ENCODE measurements at places on chromosomes 5 and 9. TPM values are rescaled to one million over a fixed set of nuclear protein-coding genes. Genes with fewer than 3 reads are reported as not detected.

- no peak overlapping the region for H3K27ac ChIP-seq
- no peak overlapping the region for H3K4me3 ChIP-seq
- no peaks in the 10 kb centered on the region for H3K4me1 ChIP-seq
- DNase-seq: no peak
- no peaks in the 10 kb centered on the region for H3K27me3 ChIP-seq
These were observed 193.6 kb downstream of the GLIS3 start for GRCh38 chr9:4106081-4106759.

GRCh38 chr9:82410306-82410705, 421.7 kb downstream of the SPATA31D1 start:
- H3K27ac ChIP-seq: no peak overlapping the region
- H3K4me1 ChIP-seq: no peaks in the 10 kb centered on the region
- no peak for DNase-seq
- H3K27me3 ChIP-seq: no peaks in the 10 kb centered on the region
- no peak overlapping the region for H3K4me3 ChIP-seq

The NDUFS6 gene
- polyA plus RNA-seq: 55.3 TPM

GRCh38 chr5:166251786-166252185, 2039.7 kb upstream of the WWC1 start:
- H3K4me1 ChIP-seq: no peaks in the 10 kb centered on the region
- no peak for DNase-seq
- no peaks in the 10 kb centered on the region for H3K36me3 ChIP-seq
- H3K4me3 ChIP-seq: no peak overlapping the region

GRCh38 chr9:121249563-121249962, 18.4 kb upstream of the GSN start:
- no peaks in the 10 kb centered on the region for H3K36me3 ChIP-seq
- DNase-seq: no peak
- H3K27me3 ChIP-seq: no peaks in the 10 kb centered on the region
- H3K27ac ChIP-seq: no peak overlapping the region
- H3K4me1 ChIP-seq: no peaks in the 10 kb centered on the region

GRCh38 chr9:29289365-29289764, 1716.1 kb upstream of the C9orf72 start:
- DNase-seq: no peak
- no peaks in the 10 kb centered on the region for H3K27me3 ChIP-seq
- no peaks in the 10 kb centered on the region for H3K36me3 ChIP-seq
- H3K4me3 ChIP-seq: no peak overlapping the region
- H3K27ac ChIP-seq: no peak overlapping the region

DNA sequence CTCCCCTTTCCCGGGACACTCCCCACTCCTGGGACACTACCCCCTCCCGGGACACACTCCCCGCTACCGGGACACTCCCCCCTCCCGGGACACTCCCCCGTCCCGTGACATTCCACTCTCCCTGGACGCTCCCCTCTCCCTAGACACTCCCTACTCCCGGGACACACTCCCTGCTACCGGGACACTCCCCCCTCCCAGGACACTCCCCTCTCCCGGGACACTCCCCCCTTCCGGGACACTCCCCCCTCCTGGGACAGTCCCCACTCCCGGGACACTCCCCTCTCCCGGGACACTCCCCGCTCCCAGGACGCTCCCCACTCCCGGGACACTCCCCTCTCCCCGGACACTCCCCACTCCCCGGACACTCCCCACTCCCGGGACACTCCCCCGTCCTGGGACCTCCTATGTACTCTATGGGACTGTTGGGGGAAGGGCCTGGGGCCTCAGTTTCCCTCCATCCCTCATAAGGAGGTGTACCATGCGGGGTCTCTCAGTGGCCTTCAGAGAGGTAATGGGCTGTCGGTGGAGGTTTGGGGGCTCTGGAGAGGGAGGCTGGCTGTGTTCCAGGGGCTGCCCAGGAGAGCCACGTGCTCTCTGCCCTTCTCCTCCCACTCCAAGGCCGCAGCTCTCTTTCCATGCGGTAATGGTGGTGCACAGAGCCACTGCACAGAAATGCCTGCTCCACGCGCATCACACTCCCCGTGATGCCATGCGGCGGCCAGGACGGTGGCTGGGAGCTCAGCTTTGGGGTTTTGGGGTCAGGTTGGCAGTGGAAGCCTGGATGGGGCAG, 96.2 kb downstream of the RXRA start:
- no peak overlapping the region for H3K27ac ChIP-seq
- H3K36me3 ChIP-seq: no peaks in the 10 kb centered on the region
- H3K4me1 ChIP-seq: no peaks in the 10 kb centered on the region
- no peaks in the 10 kb centered on the region for H3K27me3 ChIP-seq
- H3K4me3 ChIP-seq: no peak overlapping the region
- DNase-seq: no peak

DNA sequence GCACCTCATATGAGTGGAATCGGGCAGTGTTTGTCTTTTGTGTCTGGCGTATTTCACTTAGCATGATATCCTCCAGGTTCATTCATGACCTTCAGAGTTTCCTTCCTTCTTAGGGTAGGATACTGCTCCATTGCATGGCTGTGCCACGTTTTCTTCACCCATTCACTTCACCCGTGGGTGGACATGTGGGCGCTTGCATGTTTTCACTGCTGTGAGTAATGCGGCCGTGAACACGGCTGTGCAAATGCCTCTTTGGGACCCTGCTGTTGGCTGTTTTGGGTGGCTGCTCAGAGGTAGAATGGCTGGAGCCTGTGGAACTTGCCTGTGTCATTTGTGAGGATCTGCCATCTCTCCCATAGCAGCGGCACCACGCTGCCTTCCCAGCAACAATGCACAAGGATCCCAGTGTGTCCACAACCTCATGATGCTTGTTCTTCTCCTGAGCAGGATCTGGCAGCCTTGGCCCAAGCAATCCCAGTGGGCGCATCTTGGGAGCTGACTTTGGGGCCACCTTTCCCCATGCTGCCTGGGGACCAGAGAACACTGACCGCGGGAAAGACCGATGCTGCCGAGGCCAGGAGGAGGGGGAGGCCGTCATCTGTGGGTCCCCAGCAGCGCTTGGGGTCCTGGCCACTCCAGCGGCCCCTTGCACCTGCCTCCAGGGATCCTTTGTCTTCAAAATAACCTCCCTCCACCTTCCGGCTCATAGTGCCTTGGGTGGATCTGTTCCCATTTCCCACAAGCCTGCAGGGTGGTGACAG, 2.3 kb upstream of the SCGB3A1 start:
- no peak overlapping the region for H3K27ac ChIP-seq
- H3K4me3 ChIP-seq: no peak overlapping the region
- H3K36me3 ChIP-seq: no peaks in the 10 kb centered on the region
- H3K27me3 ChIP-seq: no peaks in the 10 kb centered on the region
- no peak for DNase-seq
- no peaks in the 10 kb centered on the region for H3K4me1 ChIP-seq

DNA sequence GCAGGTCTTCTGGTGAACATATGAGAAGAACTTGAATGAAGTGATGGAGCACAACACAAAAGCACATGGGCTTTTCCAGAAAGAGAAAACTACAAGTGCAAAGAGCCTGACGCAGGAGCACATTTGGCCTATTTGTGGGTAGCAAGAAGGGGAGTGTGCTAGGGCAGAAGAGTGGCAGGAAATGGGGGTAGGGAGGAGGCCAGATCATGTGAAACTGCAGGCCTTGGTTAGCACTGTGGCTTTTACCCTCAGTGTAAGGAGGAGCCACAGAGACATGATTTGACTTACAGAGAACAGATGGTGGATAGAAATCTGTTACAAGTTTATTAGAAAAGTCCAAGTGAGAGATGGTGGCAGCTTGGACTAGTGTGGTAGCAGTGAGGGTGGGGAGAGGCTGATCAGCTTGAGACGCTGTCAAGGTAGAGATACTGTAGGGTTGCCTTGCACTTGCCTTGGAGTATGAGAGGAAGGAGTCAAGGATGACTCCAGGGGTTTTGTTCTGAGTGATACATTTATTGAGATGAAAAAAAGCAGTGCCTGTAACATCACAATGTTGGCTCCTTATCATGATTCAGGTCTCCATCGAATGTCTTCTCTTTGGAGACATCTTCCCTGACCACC, 126.7 kb downstream of the PPP2R2B start:
- peaks cover 56% of the 10 kb centered on the region for H3K4me1 ChIP-seq
- peaks cover 5% of the 10 kb centered on the region for H3K36me3 ChIP-seq
- H3K27ac ChIP-seq: peak overlapping the region; percentile 49
- peak; percentile 74 for DNase-seq
- no peaks in the 10 kb centered on the region for H3K27me3 ChIP-seq
- H3K4me3 ChIP-seq: peak overlapping the region; percentile 8

The EDIL3 gene
- not detected for polyA plus RNA-seq

DNA sequence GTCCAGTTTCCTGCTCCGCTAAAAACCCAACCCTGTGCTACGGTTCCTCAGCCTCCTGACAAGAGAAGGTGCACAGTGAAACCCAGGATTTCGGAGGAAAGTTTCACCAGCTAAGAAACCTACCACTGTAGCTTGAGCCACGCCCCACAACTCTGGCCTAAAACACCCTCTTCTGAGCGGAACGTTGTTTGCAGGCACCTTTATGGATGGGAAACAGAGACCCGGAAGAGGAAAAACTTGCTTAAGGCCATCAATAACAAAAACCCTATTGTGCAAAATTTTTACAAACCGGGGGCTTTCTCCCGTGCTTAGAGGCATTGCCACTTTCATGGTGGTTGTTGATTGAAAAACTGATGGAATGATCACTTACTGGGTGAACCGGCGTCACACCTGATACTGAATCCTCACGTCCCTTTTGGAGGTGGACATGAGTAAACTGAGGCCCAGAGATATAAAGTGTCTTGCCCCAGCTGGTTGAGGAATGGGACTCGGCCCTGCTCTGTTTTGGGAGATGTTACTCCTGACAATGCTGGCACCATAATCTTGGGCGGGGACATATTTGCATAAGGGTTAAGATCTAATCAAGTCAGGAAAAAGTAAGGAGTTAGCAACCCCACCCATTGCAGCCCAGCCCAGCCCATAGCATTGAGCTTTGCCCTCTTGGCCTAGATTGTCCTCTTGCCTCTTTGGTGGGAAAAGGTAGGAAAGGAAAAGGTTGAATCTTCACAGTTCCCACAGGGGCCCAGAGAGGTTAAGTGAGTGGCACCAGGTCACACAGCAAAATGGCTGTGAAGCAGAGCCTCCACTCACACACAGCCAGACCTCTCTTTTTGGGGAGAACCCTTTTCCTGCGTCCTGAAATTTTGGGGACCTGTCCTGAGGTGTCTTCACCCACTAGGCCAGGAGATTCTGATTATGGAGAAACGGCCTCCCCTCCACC, 23.2 kb upstream of the PTGS1 start:
- DNase-seq: no peak
- H3K27ac ChIP-seq: no peak overlapping the region
- H3K4me3 ChIP-seq: peak overlapping the region; percentile 32
- no peaks in the 10 kb centered on the region for H3K27me3 ChIP-seq
- H3K4me1 ChIP-seq: no peaks in the 10 kb centered on the region
- no peaks in the 10 kb centered on the region for H3K36me3 ChIP-seq

DNA sequence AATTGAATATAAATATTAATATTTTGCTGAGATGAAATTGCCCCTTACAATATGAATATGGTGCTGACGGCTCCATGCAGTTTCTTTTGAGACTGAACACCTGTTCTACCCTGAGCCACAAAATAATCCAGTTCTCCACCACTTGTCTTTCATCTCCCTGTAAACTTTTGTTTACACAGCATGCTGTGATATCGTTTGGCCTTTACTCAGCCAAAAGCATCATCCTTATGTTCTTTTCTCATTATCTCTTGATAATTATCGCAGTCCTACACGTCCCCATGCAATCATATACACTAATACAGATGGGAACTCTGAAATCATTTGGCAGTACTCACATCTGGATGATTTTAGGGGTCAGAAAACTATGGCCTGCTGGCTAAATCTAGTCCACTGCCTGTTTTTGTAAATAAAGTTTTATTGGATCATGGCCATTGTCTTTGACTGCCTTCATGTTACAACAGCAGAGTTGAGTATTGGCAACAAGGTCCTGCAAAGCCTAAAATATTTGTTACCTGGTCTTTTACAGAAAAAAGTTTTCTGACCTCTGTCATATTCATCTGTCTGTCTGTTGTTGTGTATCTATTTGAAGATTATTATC, 53.3 kb downstream of the AOPEP start:
- H3K4me1 ChIP-seq: no peaks in the 10 kb centered on the region
- no peaks in the 10 kb centered on the region for H3K27me3 ChIP-seq
- DNase-seq: no peak
- H3K27ac ChIP-seq: no peak overlapping the region
- H3K4me3 ChIP-seq: no peak overlapping the region

The FGF18 gene
- not detected for polyA plus RNA-seq

DNA sequence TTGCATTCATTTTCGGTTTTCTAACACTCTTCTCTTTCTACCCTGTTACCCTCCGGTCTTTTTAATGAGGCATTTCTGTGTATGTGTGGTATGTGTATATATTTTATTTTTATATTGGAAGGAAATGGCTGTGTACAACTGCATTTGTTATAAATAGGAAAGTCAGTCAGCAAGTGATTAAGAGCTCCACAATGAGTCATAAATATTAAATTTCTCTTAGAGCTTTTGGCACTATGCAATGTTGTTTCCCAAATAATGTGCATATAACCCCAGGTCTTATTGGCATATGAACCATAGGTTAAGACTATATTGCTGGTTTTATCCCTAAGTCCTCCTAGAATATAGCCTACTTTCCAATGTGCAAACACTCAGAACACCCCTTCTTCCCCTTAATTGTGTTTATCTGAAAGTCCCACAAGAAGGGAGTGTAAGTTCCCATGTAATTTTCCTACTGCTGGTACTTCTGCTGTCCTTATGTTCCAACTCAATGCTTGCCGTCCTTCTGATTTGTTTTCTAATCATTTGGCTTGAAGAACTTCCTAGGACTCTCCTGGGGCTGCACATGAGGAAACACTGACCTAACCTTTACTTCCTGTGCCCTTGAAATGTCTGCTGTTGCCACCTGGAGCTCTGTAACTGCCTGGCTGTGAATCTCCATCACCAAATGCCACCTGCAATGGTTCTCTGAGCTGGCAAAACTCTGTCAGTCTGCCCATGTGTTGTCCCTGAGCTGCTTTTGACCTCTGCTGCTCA, 65.5 kb upstream of the PCSK5 start:
- no peak overlapping the region for H3K4me3 ChIP-seq
- no peak for DNase-seq
- H3K4me1 ChIP-seq: no peaks in the 10 kb centered on the region

The MXD3 gene
- polyA plus RNA-seq: 0.75 TPM

DNA sequence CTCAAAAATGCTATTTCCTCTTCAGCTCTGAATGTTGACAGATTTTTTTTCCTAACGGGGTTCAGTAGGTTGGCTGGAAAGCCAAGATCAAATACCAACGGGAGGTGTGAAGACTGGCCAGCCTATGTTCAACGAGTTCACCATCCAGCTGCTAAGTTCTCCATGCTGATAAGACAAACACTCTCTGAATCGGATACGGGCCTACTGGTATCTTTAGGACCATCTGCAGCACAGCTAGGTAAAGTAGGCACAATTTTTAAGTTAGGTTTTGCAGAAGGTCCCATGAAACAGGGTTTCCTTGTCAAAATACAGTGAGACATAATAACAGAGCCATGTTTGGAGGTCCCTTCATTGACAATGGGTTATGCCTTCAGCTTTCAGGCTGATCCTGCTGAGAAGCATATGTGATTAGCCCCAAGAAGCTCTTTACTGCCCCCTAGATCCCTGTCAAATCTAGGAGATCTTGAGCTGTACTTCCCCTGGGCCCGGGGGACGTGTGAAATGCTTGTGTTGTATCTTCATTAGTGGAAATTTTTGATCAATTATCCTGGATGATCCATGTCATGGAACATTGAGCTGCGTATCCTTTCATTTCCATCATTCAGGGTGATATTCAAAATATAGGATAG, 60.6 kb downstream of the PGM5 start:
- no peak for DNase-seq
- no peaks in the 10 kb centered on the region for H3K27me3 ChIP-seq
- no peak overlapping the region for H3K4me3 ChIP-seq
- H3K4me1 ChIP-seq: no peaks in the 10 kb centered on the region

- no peak for DNase-seq
- no peaks in the 10 kb centered on the region for H3K4me1 ChIP-seq
- no peak overlapping the region for H3K4me3 ChIP-seq
- H3K36me3 ChIP-seq: no peaks in the 10 kb centered on the region
These were observed 791.9 kb upstream of the CDH6 start for GRCh38 chr5:30401479-30402058.
